ELF-1 (cell line): ENCODE measurements at places on chromosomes 3 and 15.
A peak's percentile ranks its signal among the peaks of the same experiment; 100 is the strongest.

DNA sequence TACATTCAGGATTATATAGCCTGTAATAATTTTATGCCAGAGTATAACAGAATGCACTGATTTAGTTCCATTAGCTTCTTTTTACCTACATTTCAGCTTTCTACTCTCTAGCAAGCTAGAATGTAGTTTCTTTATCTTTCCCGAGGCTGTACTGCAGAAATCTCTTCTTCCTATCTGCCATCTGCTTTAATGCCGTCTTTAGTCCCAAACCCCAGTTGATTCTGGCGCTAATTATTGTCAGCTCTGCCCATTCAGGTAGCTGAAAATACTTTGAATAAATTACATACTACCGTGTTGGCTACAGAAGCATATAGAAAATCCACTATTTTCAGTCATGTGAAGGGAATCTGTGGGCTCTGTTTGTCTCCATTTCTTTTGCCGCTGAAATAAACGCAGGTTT is 706.7 kb downstream of the NTRK3 start:
- DNase-seq = no peak

GRCh38 chr3:128492671-128493569 is at the start of gene GATA2:
GATA2 (minus strand) TSS chr3:128493201; CDS start chr3:128487031, 6,170 bp downstream.
- DNase-seq = peak; percentile 54

DNA sequence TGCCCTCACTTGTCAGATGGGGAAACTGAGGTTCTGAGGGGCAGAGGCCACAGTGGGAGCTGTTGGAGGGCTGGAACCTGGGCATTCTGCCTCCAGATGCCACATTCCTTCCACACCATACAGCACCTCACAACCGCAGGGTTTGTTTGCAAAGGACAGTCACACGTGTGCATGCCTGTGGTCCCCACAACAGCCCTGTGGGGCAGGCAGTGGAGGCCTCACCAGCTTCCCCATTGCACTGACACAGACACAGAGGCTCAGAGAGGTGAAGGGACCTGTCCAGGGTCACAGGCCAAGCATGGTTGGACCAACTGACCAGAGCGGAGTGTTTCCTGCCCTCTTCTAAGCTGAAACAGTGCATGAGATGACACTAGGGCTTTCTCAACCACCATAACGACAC is 75.2 kb upstream of the SEC13 start:
- DNase-seq = no peak

DNA sequence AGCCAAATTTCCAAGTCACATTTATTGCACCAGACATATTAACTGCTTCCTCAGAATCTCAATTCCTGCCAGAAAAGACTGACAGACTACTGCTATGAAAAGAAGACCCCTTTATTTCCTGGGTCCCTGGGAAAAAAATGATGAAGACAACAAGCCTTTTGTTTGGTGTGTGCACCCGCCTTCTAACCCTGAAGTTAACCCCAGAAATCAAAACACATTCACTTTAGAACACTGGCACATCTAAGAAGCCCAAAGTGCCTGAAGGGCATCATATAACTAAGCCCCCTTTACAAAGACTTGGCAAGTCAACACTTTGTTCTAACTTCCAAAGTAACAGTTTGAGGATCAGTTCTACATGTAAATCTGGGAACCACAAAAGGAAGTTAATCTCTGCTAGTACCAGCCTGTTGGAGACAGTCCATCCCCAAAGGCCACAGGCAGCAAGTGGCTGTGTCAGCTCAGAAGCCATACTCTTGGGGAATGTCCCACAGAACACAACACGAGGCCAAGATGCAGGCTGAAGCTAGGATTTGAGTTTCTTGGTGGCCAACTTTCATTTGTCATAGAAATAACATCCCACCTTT is 16.3 kb upstream of the ATP1B3 start:
- no peak for DNase-seq

DNA sequence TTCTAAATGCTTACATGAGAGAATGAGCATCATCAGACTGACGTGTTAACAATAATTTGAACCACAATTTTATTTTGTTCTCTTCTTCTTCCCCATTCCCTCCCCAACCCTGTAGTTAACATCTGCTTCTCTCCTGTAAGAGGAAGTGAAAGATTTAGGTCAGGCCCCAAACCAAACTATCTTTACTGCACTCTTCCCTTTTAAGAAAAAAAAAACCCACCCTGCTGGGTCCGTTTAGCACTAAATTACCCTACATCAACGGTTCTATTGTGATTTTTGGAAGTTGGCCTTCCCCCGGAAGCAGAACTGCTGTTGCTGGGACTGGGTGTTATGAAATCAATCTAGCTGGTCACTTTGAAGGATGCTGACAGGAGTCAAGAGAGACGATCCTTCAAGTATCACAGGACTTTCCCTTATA is 49.4 kb downstream of the NFKBIZ start:
- DNase-seq = no peak

- no peak for DNase-seq
Measured at GRCh38 chr15:78507831-78508160, 419 bp downstream of the HYKK start.

GRCh38 chr3:123790254-123791072 is 93.7 kb downstream of the MYLK start:
- DNase-seq = peak; percentile 42

GRCh38 chr3:72997421-72997961 is 880 bp downstream of the PPP4R2 start:
- DNase-seq = peak; percentile 60

DNA sequence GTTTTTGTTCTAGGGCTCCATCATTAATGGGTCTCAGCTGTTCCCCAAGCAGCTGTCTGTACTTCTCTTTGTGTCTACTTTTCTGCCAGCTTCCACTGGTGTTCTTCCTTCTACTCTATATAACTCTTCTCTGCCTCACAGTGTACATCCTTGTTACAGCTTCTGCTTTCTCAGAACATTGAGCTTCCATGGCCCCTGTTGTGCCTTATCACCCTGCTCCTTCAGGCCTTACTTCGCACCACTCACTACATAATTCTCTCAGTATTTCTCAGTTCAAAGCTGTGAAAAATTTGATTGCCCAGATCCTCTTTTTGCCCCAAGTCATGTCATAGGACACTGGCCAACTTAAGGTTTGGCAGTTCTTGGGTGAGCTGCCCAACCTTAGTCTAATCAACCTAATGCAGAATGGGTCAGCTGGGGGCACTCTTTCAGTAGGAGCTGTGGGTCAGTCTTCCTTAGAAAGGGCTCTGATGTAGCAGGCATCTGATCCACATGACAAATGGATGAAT is 28.9 kb downstream of the CSTA start:
- no peak for DNase-seq

- no peak for DNase-seq
Measured at GRCh38 chr3:121794264-121794983, 40.4 kb downstream of the IQCB1 start.

GRCh38 chr3:182258538-182259177 is 534.6 kb upstream of the ATP11B start:
- DNase-seq = no peak

GRCh38 chr3:126748701-126749546 is 44.9 kb downstream of the CHCHD6 start:
- DNase-seq = no peak

- no peak for DNase-seq
Measured at GRCh38 chr3:159532577-159532976, 456.1 kb upstream of the IL12A start.

DNA sequence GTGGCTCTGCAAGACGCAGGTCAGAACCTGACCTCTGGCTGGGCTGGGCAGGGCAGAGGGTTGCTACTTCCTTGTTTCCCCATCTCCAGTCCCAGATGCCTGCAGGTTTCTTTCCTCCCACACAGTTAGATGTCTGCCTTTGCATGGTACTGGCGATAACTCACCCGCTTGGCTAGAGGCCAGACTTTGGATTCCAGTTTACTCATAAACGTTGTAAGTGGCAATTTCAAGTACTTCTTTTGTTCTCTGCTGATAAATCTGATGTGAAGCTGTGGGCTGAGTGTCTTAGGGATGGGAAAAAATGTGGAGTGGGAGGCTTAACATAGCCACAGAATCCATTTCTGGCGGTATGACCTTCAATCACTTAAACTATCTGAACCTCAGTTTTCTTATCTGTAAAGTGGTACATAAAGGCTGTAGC is 194.2 kb downstream of the EBLN2 start:
- no peak for DNase-seq

DNA sequence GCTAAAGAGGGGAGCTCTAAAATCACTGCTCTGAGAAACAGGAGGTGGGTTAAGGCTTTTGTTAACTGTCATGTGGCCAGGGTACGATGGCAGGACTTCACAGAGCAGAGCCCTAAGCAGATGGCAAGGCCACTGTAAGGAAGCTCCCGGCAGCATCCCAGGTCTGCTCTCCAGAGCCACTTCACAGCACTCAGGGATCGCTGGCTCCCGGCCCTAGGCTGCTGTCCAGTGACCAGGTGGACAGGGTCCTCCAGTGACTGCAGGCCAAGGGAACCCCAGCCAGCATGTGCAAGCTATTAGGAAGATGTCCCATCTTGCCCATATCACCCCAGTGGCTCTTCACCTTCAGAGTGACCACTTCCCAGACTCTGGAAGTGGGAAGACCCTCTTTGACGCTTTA is 10.4 kb downstream of the TMEM41A start:
- DNase-seq = no peak

DNA sequence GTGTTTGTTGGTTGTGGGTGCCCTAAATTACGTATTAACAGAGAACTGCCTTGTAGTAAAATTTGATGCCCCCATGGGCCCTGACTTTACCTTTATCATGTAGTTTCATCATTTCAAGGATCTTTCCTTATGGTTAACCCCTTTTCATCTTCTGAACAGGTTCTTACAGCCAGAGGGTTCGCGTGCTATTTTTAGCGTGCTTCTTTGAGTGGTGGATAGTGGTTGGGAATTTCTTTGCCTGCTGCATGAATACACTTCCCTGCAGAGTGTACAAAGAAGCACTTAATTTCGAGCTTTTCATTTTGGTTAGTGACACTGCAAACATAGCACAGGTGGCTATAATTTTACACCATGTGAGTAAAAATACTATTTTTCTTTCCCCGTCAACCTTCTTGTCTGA is 231.8 kb downstream of the ROBO2 start:
- no peak for DNase-seq

DNA sequence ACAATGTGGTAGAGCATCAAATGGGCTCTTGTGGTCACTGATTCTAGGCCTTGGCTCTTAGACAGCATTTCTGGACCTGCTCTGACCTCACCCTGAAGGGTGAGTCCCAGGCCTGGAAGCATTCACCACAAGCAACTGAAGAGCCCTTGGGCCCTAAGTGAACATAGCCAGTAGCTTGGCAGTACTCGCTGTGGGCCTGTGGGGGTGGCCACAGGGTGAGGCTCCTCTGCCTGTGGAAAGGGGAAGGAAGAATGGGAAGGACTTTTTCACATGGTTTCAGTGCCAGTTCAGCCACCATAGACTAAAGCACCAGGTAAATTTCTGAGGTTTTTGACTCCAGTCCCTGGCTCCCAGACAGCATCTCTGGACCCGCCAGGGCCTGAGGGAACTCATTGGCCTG is 5.1 kb upstream of the ZSCAN2 start:
- no peak for DNase-seq

DNA sequence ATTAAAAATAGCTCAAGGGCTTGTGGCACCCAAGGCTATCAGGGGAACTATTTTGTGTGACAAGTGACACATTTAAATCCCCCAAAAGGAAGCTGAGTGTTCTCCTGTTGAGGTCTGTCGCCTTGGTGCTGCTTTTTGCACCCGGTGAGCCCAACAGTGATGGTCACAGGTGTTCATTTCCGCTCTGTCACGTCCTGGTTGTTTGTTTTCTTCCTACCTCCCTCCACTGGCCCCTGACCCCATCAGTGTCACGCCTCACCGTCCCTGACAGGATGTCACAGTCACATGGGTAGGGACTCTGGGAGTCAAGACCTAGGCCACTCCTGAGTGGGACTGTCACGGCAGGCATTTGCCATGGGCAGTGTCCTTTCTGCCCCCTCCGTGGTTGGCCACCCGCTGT is 11.2 kb downstream of the SLCO3A1 start:
- DNase-seq = no peak

DNA sequence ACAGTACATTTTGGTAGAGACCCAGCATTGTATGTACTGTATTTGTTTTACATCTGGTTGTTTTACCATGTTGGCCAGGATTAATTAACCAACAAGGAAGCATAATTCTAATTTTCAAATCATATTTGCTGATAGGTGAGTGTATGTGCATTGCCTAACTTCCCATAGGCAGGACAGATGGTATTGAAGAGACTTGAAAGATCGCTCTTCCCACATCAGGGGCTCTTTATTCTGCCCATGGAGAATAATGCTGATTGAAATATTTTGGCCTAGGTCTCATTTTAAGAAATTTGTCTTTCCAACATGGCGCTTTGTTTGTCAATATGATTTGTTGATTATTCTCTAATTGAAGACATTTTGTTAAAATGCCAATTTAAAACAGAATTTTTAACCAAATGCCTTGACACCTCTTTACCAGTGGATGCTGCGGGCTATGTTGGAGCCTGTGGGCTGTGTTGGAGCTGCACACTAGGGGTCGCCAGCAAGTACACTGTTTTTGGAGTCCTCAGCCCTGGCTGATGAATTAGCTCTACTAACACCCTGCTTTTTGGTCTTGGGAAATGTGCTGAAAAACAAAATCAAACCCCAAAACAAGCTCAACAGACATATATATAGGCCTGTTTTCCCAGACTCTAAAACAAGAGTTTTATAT is 5.3 kb downstream of the P2RY12 start:
- DNase-seq = peak; percentile 53

- DNase-seq = no peak
Measured at GRCh38 chr3:11591002-11591355, 52.7 kb downstream of the VGLL4 start.

DNA sequence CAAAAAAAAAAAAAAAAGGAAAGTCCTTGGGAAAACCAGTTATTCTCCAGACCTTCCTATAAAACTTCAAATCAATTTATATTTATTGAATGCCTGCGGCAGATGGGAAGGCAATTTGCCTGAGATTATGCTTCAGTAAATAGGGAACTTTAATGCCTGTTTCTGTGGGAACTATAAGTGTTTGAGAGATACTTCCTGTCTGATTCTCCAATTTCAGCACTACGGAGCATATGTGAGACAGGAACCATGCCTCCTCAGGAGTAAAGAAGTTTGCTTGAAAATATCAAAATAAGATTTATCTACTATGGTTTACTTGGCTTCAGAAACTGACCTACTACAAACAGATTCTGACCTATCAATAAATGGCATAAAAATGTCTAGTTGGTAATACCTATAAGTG is 135.5 kb downstream of the CBLB start:
- no peak for DNase-seq

DNA sequence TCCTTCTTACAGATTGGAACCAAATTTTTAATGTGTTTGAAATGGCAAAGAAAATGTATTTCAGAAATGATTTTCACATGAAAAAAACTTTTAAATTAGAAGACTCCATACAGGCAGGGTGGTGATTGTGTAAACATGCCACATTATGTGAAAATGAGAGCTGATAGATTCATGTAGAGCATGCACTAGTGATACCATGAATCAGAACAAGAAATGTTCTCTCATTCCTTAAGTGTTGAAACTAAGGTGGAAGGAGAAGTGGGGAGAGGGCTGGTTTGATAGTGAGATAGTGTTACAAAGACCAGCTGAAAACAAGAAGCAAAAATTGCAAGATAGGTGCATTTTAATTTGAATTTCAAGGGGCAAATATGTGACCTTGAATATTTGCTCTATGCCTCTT is 100.3 kb downstream of the CCNL1 start:
- no peak for DNase-seq
